ENCODE measurements at places on chromosomes 16 and 17.

- peak; percentile 89 for DNase-seq
Observed at GRCh38 chr17:39153599-39154051, 2.2 kb upstream of the PLXDC1 start.

GRCh38 chr16:59179446-59180082 is 445.4 kb upstream of the GOT2 start:
- no peak for DNase-seq

DNA sequence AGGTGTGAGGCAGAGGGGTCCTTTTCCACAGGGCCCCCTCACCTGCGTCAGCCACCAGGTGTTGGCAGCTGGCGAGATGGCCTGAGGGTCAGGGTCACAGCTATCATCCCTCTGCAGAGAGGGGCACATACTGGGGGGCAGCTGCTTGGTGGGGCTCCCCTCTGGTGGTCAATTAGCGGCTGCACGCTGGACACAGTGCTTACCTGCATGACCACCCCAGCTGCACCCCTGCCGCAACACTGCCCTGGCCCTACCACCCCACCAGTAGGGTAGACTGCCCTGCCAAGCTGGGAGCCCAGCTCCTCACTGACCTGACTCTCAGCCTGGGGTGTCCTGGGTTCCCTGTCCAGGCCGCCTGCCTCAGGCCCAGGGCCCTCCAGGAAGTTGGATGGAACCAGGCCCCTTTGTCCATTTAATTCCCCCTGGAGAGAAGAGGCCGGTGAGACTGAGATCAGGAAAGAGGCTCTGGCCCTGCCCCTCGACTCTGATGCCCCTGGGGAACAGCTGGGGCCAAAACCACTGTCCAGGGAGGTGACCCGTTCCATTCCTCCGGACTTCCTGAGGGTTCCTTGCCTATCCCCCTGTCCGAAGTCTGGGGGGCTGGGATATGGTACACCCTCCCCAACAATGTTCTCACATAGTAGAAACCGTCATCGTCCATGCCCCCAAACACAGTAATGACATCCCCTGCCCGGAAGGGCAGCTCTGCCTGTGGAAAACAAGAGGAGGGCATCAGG is 23.7 kb downstream of the TSPOAP1 start:
- DNase-seq: no peak

- DNase-seq: no peak
Observed at GRCh38 chr16:85252461-85252860, 140.2 kb upstream of the CIBAR2 start.

- no peak for DNase-seq
Observed at GRCh38 chr16:442976-443375, 17.5 kb downstream of the RAB11FIP3 start.

- no peak for DNase-seq
Observed at GRCh38 chr16:82386761-82387160, 216.7 kb upstream of the MPHOSPH6 start.
